ENCODE measurements at places on chromosomes 2 and 18.

DNA sequence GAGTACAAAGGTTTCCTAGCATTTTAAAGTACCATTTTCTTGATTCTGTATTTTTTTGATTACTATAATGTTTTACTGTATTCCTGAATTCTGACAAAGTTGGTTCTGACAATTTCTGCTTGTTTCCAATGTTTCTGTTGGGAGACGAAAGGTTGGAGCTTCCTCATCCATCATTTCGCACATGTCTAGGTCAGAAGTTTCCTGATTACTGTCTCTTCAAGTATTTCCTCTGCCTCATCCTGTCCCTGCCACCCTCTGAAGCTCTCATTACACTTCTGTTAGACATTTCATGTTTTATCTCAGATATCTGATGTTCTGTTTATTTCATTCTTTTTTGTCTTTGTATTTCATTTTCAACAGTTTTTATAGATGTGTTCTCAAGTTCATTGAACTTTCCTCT lies 895.8 kb downstream of the TSN start:
- DNase-seq: no peak

DNA sequence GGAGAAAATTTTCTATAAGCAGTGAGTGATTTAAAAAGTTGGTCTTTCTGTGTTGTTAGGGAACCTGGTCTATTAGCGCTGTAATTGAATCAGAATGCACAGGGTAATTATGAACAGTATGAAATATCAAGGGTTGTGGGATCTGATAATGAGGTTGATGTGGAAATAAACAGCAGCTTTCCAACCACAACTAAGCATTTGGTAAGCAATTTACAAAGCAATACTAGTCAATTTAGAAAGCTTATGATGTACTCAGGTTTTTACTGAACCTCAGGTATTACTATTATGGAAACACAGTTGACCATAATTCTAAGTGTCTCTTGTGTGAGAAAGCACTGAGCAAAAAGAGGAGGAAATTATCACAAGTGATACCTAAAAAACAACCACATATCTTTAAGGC lies 11.0 kb upstream of the SMCHD1 start:
- DNase-seq: no peak

- no peak for DNase-seq
Observed at GRCh38 chr2:154484338-154485099, 214.0 kb upstream of the KCNJ3 start.

DNA sequence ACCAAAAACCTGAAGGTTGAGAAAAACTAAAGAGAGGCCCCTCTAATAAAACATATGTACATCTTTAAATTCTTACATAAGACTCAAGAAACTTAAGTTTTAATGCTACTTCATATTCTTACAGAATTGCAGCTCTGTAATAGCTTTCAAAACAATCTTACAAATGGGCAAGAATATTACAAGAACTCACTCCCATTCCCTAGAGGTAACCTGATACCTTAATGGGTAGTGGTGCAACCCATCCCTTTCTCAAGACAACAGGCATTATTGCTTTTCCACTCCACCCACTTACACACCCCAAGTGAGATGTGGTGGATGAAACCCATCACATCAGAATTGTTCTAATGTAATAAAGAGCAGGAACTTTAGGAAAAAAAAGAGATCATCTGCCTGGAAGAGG lies 103.7 kb downstream of the RBMS1 start:
- no peak for DNase-seq

DNA sequence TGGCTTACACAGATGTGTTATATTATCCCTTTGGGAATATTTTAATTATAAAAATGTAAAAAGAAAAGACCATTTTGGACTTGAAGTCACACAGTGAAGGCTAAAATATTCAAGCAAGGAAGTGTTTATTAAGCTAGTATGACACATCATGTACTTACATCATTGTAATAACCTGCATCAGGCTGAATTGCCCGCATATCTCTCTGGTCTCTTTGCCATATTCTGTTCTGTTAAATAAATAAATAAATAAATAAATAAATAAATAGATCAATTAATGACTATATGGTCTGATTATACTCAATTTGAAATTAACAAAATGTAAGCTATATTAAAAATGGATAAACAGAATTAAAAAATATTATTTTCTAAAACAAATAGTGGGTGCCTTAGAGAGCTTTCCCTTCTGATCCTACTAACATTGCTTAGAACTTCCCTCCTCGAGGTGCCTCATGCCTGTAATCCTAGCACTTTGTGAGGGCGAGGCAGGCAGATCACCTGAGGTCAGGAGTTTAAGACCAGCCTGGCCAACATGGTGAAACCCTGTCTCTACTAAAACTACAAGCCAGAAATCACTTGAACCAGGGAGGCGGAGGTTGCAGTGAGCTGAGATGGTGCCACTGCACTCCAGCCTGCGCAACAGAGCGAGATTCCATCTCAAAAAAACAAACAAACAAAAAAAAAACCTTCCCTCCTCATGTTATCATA lies 42.0 kb downstream of the WDR33 start:
- DNase-seq: no peak

DNA sequence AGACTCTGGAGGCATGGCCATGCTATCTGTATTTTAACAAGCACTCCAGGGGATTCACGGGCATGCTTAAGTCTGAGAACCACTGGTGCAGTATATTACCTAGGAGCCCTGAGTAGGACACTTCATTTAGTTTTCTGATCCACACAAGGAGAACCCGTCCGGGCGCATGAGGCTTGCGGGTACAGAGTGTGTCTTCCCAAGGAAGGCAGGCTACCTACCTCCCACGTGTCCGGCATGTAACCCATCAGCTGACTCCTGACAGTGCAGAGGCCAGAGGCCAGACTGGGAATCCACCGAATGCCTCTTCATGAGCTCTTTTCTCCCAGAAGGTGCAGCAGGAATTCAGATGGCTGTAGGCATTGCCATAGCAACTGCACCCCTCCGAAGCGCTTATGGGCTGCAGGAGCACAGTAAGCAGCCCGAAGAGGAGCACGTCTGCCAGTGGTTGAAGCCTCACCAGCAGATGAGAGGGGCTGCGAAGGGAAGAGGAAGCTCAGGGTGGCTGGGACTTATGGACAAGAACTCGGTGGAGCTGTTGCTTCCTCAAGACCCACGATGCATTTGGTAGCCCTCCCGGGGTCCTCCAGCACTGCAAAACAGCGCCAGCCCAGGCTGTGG lies 33.8 kb upstream of the DNMT3A start:
- peak; percentile 32 for DNase-seq

DNA sequence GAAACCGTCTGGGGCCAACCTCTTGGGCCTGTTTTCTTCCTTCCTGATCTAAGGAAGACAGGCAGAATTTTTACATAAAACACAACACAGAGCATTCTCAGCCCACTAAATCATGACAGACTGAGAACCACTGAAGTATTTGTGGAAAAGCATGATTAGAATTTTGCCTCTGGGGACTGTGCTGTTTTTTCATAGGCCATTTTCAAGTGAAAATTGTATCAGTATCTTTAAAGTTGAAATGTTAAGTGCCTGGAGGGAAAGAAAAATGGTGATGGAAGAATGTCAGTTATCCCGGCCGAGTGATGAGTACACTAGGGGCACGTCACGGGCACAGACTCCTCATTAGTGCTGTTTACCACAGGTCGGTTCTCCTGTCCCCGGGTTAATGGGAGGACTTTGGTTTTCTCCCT lies 36.9 kb downstream of the EHD3 start:
- DNase-seq: no peak

GRCh38 chr2:121450301-121450700 lies 80.4 kb upstream of the RNU4ATAC start:
- DNase-seq: no peak

- DNase-seq: no peak
Observed at GRCh38 chr2:226755631-226756030, 44.0 kb downstream of the IRS1 start.

DNA sequence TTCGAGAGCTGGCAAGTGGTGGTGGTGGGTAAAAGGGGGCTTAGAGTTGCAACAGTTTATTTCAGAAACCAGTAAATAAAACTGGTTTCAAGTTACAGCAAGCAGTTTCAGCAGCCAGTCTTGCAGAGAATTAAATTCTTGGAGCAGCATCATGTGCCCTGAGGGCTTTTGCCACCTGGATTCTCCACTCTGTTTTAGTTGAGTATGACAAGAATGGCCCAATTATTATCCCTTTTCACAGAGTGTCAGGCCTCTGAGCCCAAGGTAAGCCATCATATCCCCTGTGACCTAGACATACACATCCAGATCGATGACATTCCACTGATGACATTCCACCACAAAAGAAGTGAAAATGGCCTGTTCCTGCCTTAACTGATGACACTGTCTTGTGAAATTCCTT lies 72.8 kb upstream of the FANCL start:
- DNase-seq: no peak

DNA sequence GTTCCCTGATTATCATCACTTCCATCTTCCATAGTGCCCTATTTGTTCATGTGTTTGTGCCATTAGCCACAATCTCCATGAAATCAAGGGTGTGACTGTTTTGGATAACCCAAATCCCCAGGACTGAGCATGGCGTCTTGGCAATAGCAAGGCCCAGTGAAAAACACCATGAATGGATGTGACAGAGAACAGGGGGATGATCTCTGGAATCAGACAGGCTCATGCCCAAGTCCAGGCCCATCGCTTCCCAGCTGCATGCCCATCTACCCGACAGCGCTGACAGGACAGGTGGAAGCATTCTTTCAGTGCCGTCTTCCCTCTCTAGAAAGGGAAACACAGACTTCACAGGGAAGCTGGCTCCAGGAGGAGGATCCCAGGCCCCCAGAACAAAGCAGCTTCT lies 50.0 kb downstream of the HDLBP start:
- no peak for DNase-seq

DNA sequence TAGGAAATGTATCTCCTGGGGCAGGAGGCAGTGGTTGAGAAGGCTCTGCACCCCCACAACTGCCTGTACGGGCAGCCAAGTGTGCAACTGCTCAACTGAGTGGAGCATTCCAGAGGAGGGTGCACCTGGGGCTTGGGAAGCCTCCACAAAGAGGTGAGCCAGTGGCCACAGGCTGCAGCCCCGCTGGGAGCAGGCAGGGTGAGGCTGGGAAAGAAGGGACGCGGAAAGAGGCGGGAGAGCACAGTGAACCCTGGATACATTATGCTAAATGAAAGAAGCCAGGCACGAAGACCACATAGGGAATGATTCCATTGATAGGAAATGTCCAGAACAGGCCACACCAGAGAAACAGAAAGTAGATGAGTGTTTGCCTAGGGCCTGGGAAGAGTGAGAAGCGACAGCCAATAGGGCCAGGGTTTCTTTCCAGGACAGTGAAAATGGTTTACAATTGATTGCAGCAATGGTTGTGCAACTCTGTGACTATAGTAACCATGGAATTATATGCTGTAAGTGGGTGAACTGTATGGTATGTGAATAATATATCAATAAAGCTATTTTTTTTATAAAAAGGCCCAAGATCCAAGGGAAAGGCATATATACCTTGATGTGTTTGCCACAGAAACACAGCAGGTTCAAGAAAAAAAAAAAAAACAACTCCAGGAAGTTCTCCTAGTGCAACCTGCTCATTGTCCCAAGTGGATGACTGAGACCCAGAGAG lies 82.4 kb downstream of the DDX1 start:
- no peak for DNase-seq

DNA sequence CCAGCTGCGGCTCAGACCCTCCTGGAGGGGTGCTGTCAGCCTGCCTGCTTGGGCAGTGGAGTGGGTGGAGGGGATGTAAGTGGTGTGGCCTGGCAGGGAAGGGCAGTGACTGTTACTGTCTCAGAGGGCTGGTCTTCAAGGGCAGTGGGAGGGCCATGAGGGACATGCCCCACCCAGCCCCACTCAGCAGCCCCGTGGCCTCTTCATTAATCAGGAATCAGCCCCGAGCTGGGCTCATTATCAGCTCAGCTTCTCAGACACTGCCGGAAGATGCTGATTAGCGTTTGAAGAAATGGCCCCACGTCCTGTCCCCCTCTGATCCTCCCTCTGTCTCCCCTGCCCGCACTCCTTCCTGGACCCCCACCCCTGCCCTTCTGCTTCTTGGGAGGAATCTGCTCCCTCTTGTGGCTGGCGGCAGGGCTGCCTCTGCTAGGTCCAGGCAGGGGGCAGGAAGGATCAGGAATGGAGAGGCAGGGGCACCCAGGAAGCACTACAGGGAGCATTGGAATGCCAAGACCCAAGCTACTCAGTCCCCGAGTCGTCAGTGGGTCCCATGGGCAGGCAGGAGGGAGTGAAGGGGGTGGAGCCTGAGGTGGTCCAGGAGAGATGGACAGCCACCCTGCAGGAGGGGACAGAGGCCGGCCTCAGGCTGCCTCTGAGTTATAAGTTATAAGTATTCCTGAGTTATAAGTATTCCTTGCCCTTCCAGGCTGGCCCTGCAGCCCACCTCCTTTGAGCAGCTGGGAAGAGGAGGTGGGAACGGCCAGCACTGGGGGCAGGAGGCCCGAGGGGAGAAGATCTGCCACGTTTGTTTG lies 7.0 kb downstream of the ASIC4 start:
- no peak for DNase-seq

DNA sequence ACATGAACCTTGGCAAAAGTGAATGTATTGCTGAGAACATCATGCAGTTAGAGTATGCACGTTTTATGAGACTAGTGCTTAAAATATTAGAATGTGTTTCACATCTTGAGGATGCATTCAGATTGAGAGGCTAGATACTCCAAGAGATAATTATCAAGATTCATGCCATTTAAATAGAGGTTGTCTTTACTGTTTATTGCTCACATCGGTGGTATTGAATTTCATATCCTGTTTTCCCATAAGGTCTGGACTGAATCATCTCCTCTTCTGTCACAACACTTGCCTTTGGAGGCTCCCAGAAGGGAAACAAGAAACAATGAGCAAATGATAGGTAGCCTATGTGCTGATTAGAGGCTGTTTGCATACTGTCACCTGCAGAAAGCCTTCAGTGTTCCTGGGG lies 83.8 kb downstream of the CLHC1 start:
- DNase-seq: no peak

DNA sequence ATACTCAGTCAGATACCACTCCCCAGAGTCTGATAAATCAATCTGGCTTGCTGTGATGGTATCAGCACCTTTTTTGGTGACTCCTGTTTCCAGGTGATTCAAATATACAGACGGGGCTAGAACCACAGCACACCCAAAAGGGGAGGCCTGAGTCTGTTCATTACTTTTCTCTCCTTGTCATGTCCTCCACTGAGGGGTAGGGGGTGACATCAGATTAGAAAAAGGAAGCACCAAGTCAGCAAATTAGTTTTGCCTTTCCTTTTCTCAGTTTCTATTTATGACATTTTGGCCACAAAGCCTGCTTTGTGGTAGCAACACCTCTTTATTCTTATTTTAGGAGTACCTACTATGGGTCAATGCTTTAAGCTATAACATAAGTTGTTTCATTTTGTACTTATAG lies 127.4 kb downstream of the CCDC102B start:
- DNase-seq: no peak

DNA sequence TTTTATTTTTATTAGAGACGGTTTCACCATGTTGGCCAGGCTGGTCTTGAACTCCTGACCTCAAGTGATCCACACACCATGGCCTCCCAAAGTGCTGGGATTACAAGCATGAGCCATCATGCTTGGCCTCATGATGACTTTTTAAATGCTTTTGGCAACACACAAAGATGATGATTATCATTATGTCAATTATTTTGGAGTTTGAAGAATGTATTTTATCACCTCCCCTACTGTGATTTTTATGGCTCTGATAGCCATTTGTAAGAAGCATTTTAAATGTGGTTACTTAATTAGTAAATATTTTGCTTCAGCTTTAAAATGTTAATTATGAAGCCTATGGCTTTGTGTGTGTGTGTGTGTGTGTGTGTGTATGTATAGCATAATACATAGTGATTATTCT lies 45.1 kb upstream of the RAB27B start:
- no peak for DNase-seq

- DNase-seq: peak; percentile 54
Observed at GRCh38 chr2:7203056-7203467, 285.9 kb downstream of the RNF144A start.
